ACHN (cell line): ENCODE measurements at places on chromosomes 6 and 20.

- DNase-seq, result no peak
Measured at GRCh38 chr20:6311841-6312655, 189.2 kb upstream of the FERMT1 start.

DNA sequence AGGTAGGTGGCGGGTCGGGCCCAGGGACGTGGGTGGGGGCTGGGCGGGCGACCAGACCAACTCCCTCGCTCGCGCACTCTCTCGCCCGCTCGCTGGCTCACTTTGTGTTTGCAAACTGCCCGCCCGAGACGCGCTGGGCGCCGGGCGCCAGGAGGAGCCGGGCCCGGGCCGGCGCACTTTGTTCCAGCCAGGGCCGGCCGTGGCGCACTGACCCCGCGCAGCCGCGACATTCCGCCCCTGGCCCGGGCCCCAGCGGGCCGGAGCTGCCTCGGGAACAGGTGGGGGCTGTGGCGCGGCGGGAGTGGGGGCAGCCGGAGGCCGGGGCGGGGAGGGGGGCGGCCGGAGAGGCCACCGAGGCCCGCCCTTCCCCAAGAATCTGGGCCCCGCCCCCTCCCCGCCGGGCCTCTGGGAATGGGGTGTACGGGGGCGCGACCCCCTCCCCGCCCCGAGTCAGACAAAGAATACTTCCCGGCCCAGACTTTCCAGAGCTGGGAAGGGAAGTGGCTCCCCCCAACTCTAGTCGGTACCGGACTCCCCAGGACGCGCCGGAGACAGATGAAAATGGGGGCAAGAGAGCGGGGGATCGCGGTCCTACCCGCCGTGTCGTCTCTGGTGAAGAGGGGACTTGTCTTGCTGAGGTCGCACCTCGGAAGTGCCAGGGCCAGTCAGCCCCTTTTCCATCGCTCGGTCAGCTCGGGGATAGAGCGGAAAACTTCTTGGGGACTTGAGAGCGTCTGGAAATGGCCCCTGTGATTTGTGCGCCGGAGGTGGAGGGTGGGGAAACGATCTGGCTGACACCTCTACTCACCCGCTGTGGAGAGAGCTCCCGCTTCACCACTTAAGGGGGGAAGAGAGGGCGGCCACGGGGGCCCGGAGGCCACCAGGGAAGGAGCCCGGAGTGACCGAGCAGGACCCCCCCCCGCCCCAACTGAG, 951 bp downstream of the FOXP4 start:
- DNase-seq, result peak; percentile 36

DNA sequence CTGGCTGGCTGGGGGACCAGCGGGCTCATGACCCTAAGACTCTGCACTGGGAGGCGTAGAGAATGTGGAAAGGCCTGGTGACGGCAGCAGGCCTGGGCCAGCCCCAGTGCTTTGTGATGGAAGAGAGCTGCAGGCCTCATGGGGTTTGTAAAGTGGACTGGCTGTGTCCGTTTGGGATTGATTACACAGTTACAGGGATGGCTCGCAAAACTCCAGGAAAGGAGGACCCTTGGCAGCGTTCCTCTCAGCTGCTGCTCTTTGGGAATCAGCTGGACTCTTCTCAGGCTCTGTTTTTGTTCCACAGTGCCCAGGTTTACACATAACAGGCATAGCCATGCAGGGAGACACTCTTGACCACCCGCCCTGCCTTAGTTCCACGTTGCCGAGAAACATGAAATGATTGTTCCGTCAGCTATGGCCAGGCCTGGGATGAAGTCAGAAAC, 89.0 kb downstream of the SLX4IP start:
- no peak for DNase-seq

GRCh38 chr6:132695773-132696172, 18.1 kb downstream of the VNN1 start:
- DNase-seq, result no peak

- DNase-seq, result no peak
Measured at GRCh38 chr6:32196682-32197616, 4.5 kb upstream of the GPSM3 start.

DNA sequence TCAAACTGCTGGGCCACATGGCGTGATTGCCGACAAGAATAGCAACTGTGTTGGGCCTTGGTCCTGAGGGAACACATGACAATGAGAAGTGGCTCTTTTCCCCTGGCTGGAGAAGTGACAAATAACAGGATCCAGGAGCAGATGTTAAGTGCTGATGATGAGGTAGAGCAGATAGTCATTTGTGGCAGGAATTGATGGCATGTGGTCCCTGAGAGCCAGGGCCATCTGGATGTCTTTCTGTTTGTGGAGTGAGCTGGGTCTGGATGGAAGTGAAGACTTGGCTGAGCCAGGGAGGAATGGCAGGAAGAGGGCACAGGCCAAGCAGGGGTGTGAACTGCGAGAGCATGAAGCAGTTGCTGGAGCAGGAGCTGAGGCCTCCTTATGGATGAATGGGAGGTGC, 67.8 kb downstream of the SCAND1 start:
- no peak for DNase-seq

- DNase-seq, result no peak
Measured at GRCh38 chr20:45098103-45098773, 2.7 kb downstream of the KCNS1 start.

DNA sequence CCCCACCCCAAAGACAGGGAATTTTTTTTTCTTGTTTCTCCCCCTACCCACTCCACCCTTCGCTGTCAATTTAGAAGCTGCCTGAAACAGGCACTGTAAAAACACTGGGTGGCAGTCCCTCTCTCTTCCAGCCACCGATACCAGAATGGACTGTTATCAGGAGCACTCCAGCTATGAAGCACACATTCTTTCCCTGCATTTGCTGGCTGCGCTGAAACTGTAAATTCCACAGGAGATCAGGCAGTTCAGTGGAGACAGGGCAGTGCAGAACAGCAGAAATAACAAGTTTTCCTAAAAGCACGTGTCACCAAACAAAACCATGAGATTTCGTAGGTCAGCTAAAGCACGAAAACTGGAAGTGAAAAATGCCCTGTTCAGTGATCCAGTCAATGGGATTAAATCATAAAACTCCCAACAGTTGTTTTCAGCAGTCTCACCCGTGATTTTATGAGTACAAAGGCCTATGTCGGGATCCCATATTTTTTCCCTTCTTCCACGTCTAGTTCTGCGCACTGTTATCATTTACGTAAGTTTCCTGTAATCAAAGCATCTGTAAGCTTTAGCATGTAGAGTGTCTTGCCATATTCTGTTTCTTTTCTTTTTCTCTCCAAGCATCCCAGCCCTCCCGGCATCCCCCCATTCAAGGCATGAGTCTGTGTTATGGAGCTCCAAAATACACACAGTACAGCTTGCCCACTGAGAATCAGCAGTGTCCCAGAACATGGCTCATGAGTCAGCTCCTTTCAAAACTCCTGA, 359.9 kb upstream of the EPHA7 start:
- DNase-seq, result peak; percentile 69

GRCh38 chr20:18705490-18705889, 108.1 kb upstream of the SCP2D1 start:
- peak; percentile 77 for DNase-seq

DNA sequence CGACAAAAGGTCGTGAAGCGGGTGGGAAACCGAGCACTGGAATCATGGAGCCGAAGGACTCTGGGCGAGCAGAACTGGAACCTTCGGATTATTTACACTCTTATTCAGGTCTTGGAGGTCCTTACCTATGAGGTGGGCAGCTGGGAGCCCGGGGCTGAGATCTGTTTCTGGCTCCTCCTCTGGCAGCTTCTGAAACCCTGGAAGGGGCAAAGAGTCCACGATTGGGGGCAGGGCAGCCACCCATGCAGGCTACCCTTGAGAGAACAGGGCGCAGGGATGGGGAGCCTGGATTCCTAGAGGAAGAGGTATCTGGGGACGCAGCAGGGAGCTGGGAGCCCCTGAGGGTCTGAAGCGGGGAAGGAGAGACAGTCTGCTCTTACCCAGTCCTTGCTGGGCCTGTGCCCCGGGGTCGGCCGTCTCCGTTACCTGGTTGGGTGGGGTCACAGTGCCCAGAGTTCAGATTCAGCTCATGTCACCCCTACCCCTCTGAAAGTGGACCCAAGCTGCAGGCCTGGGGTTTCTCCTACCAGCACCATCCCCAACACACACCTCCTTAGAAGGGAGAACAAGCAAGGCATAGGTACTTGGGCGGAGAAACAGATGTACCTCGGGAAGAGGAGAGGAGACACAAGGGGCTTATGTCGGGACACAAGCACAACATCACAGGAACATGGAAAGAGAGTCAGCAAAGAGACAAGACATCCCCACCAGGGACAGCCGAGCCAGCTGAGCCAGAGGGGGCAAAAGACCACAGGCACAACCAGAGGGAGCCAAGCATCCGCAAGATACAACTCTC, 592 bp downstream of the LTB start:
- DNase-seq, result peak; percentile 7

GRCh38 chr6:132820629-132821381, 6.4 kb downstream of the RPS12 start:
- no peak for DNase-seq

DNA sequence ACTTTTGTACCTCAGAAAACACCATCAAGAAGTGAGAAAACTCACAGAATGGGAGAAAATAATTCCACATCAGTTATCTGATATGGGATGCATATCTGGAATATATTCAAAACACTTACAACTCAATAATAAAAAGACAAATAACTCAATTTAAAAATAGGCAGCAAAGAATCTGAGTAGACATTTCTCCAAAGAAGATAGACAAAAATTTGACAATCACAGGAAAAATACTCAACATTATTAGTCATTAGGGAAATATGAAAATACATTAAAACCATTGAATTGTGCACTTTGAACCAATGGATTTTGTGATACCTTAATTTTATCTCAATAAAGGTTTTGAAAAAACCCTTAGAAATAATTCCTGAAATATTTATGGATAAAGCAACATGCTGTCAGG, 36.9 kb upstream of the STMND1 start:
- DNase-seq, result no peak

DNA sequence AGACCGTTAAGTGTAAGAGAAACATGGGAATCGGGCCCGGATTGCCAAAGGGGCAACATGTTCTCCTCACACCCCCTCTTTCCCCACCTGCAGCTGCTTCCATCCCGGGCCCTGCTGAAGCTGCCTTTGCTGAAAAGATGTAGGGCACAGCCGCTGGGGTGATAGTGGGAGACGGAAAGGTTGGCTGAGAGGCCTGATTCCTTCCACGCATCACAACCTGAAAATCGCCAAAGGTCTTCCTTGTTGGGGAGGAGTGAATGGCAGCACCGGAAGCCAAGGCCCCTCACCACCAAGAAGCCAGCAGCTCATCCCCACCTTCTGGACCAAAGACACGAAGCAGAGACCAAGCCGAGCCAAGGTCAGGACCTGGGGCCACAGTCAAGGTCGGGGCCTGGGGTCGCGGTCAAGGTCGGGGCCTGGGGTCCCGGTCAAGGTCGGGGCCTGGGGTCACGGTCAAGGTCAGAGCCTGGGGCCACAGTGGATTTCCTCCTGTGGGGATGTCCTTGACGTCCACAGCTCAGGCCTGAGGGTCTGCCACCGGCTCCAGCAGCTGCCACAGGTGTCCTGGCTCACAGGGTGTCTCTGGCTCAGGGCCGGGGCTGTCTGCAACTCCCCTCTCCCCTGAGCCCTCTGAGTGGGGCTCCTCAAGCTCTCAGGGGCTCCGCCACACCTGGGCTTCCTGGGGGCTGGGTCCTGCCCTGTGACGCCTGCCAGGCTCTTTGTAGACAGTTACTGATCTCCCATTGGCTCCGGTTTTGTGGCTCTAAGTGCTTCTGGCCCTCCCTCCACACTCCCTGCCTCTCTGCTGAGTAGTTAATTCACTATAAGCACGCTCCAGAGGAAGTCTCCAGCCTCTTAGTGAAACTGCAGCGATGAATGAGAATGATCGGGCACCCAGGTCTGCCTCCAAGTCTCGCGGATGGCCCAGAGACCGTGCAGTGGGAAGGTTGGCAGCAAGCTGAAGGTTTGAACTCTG, 5.5 kb upstream of the CHRNA4 start:
- no peak for DNase-seq

DNA sequence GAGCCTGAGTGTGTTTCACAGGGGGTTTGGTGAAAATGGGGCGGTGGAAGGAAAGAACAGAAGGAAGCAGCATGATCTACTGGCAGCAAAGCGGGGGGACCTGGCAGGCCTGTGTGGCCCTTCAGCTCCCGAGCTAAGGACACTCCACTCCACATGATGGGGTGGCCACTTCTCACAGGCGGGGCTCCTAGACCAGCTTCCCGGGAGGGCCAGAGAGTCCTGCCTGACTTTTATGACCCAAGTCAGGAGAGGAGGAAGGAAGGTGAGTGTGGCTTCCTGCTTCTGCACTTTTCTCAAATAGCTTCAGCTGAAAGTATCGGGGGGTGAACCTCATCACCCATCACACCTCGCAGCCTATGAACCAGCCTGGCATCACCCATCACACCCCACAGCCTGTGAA, 117.5 kb upstream of the AFDN start:
- no peak for DNase-seq

DNA sequence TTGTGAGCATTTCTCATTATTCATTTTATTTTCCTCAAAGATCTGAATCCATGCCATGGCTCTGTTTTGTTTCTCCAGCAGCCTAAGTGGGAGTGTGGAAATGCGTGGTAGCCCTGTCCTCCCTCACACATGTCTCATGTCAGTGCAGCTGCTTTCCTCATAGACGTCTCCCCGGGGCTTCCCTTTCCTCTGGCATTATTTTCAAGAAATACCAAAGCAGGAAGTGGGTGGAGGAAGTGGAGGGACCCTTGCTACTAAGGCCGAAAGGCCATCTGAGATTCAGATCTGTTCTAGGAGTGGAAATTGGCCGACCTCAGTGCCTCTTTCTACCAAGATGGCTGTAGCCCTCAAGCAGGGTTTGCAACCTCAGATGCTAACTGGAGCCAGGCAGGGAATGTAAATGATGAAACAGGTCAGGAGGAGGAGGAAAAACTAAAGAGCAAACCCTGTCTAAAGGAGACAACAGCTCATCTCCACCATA, 420.9 kb upstream of the PLCB4 start:
- no peak for DNase-seq

GRCh38 chr20:34549291-34549928, 9.1 kb upstream of the MAP1LC3A start:
- no peak for DNase-seq

DNA sequence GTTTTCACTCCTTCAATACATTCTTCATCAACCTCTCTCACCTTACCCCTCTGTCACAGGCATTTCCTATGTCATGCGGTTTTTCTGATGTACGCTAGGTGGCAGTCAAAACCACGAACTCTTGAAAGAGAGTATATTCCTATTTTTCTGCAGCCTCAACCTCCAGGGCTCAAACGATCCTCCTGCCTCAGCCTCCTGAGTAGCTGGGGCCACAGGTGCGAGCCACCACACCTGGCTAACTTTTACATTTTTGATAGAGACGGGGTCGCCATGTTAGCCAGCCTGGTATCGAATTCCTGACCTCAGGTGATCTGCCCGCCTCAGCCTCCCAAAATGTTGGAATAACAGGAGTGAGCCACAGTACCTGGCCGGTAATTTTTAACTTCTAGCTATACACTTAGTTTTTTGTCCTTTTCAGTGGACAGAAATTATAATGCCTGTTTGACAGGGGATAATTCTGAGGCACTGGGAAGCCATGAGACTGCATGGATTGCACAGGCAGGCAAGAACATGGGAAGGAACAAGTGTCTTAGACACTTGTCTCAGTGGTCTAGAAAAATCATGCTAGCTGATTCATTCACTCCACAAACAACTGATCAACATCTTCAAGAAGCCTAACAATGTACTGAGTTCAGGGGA, 22.5 kb upstream of the HFE start:
- peak; percentile 65 for DNase-seq
